PC-9 (cell line): ENCODE measurements at places on chromosomes 2 and 18. TPM values are rescaled to one million over a fixed set of nuclear protein-coding genes. Genes with fewer than 3 reads are reported as not detected.

GRCh38 chr2:117949806-117950205 is 64.1 kb downstream of the CCDC93 start:
- DNase-seq, result no peak

The CCL20 gene
- not detected in 2 replicates for total RNA-seq

The ASAP2 gene
- total RNA-seq, result 60.3 and 66.8 TPM in 2 replicates

- DNase-seq, result peak; percentile 98
Observed at GRCh38 chr2:231642631-231643494, 50.2 kb downstream of the TEX44 start.

- peak; percentile 65 for DNase-seq
Observed at GRCh38 chr2:45649858-45650811, 1.3 kb upstream of the PRKCE start.

GRCh38 chr2:232941912-232942594 is 71.0 kb downstream of the NGEF start:
- no peak for DNase-seq

DNA sequence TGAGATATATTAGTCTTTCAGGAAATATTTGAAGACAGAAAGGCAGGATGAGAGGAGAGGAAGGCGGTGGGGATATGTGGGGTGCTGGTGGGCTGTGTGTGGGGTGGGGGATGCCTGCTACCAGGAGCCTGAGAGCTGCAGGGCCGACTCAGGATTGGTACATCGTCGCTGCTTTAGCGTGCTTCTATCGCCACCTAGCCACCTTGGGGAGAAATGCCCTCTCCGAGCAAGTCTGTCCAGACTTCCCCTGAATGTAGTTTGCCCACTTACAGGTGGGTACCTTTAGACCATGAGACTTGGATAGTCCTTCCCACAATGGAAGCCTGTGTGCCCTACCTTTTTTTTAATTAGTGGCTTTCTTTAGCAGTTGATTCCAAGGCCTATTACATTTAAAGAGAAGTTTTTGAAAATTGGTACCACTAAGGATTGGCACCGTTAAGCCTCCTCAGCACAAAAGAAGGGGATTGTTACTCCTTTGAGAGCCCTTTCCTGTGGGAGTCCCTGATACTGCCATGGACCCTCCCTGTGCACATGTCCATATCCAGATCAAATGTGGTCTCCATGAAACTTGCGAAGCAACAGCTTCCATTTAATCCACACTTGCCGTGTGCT is 114.1 kb upstream of the NDUFV2 start:
- DNase-seq, result peak; percentile 43

The TRABD2A gene
- 0.88 and 2.2 TPM in 2 replicates for total RNA-seq

DNA sequence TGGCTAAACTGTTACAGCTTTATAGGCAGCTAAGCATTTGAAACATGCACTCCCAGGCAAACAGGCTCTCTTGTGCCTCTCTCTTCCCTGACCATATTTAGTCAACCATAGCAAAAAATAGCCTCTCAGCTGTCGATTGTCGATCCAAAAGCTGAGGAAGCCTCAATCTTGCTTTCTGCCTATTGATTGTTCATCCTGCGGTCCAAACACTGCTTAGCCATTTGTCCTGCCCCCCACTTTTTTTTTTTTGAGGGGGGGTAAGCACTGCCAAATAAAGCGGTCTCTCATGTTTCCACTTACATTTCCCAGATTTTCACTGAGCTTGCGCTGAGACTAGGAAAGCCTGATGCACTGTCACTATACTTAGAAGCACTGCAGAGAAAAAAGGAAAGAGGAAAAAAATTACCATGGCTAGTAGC is 90.8 kb downstream of the MIB1 start:
- no peak for DNase-seq
